ENCODE measurements at places on chromosomes 3 and 15. TPM values are rescaled to one million over a fixed set of nuclear protein-coding genes. Genes with fewer than 3 reads are reported as not detected.

The ARPP21 gene
- not detected for total RNA-seq

The PSTPIP1 gene
- 0.11 TPM for total RNA-seq

The DUOXA1 gene
- not detected for total RNA-seq

The CCR3 gene
- not detected for total RNA-seq

The OIP5 gene
- 12.1 TPM for total RNA-seq

The SAMMSON gene
- total RNA-seq: 0.25 TPM

The CYP19A1 gene
- 0.12 TPM for total RNA-seq

The MYZAP gene
- total RNA-seq: 1.6 TPM

The GALK2 gene
- total RNA-seq: 90.9 TPM

The PP2D1 gene
- not detected for total RNA-seq

The PRR20G gene
- total RNA-seq: not detected

The SV2B gene
- total RNA-seq: under 0.01 TPM

The ESYT3 gene
- total RNA-seq: 6.5 TPM

The BAHD1 gene
- 7.3 TPM for total RNA-seq

The SERPINI2 gene
- not detected for total RNA-seq

The ADGRG7 gene
- total RNA-seq: 1.1 TPM

The RPLP1 gene
- total RNA-seq: 53.8 TPM

The CEP19 gene
- total RNA-seq: 4.4 TPM

The UNC13C gene
- not detected for total RNA-seq

The WDR93 gene
- under 0.01 TPM for total RNA-seq

The IQCH gene
- total RNA-seq: 7.0 TPM

The FMN1 gene
- 11.0 TPM for total RNA-seq

The ECE2 gene
- total RNA-seq: not detected

The FANCD2OS gene
- not detected for total RNA-seq

The EPHB1 gene
- total RNA-seq: 0.12 TPM

The LDHAL6B gene
- total RNA-seq: not detected

The ACKR2 gene
- total RNA-seq: 0.37 TPM

The GPR160 gene
- 0.50 TPM for total RNA-seq

The CKMT1A gene
- total RNA-seq: not detected

The CASR gene
- not detected for total RNA-seq

The HCN4 gene
- not detected for total RNA-seq

The TRH gene
- not detected for total RNA-seq

The AP3S2 gene
- 73.4 TPM for total RNA-seq

The LCTL gene
- total RNA-seq: 0.33 TPM

The FRMD5 gene
- total RNA-seq: 11.1 TPM

The ISLR gene
- total RNA-seq: 39.7 TPM

The CDHR4 gene
- 0.12 TPM for total RNA-seq

The TGM4 gene
- not detected for total RNA-seq

The PLCH1 gene
- 0.11 TPM for total RNA-seq
